ENCODE measurements at places on chromosomes 1 and 21.

GRCh38 chr1:91799159-91799558 is 86.8 kb downstream of the TGFBR3 start:
- no peak for DNase-seq
- no peaks in the 10 kb centered on the region for H3K36me3 ChIP-seq
- H3K4me1 ChIP-seq: peaks cover 43% of the 10 kb centered on the region
- H3K27me3 ChIP-seq: no peaks in the 10 kb centered on the region

DNA sequence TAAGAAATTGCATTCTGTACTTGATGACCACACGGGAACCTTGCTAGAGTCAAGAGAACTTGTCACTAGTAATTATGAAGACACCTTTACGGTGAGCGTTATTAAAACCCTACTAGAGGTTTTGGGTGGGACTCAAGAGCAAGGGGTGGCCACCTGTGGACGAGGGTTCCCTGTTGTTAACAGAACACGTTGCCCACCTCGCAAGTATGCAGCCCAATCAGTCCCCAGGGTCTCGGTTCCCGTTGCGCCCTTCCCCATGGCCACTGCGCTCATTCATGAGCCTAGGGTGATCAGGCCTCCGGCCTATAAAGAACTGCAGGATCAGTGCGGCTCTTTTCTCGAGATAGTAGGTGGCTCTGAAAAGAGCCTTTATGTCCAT is 30.2 kb upstream of the RNF187 start:
- H3K4me3 ChIP-seq: peak overlapping the region; percentile 55
- H3K27me3 ChIP-seq: no peaks in the 10 kb centered on the region
- H3K36me3 ChIP-seq: no peaks in the 10 kb centered on the region
- peak overlapping the region; percentile 49 for H3K27ac ChIP-seq
- no peak for DNase-seq

DNA sequence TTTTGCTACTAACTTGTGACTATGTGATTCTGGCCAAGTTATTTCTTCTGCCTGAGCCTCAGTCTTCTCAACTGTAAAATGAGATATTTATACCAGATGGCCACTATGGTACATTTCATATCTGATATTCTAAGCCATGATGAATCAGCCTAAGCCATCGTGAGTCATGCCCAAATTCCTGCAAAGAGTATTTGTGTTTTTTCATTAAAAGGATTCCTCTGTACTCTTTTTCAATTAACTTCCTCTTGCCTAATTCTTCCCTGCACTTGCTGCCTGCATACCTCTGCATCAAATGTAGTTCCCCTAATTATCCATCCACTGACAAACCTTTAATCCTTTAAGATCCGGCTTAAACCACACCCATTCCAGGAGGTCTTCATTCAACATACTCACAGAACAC is 575.1 kb upstream of the BEND5 start:
- H3K27me3 ChIP-seq: no peaks in the 10 kb centered on the region
- H3K4me1 ChIP-seq: peaks cover 10% of the 10 kb centered on the region
- H3K27ac ChIP-seq: no peak overlapping the region

DNA sequence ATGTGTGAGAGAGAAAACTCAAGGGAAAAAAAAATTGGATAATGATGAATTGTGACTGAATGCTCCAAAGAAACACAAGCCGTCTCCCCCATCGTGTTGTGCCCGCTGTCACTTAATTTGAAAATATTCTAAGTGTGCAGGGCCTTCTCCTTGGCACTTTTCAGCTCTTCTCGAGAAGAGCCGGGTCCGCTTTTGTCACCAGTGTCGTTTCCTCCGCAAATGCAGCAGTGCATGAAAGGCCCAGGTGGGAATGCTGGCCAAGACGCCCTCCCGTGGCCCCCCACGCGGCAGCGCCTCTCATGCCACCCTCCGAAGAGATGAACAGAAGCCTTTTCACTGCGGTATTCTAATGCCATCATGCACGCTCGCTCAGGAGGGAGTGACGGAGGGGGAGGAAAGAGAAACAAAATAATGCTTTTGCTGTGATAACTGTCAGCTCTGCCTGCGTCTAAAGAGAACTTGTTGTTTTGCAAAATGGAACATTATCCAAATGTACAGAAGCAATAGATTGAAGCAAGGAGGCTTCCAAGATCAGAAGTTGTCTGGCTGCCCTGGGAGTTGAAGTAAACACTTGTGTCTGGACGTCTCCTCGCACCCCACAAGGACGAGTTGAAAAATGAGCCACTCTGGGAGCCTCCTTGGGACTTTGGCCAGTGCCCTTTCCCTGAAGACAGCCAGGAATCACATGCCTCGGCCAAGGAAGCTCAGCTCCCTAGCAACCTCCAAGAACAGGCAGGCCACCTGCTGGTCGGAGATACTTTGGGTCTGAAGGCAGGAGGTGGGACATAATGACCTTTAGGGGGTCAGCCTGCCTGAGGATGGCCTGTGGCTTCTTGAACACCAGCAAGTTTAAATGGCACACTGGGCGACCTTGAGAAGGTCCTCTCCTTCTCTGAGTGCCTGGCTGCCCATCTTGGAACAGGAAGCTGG is 166.1 kb upstream of the ZC3H12A start:
- no peaks in the 10 kb centered on the region for H3K36me3 ChIP-seq
- no peaks in the 10 kb centered on the region for H3K4me1 ChIP-seq
- no peak overlapping the region for H3K4me3 ChIP-seq
- DNase-seq: no peak
- peaks cover 90% of the 10 kb centered on the region for H3K27me3 ChIP-seq

DNA sequence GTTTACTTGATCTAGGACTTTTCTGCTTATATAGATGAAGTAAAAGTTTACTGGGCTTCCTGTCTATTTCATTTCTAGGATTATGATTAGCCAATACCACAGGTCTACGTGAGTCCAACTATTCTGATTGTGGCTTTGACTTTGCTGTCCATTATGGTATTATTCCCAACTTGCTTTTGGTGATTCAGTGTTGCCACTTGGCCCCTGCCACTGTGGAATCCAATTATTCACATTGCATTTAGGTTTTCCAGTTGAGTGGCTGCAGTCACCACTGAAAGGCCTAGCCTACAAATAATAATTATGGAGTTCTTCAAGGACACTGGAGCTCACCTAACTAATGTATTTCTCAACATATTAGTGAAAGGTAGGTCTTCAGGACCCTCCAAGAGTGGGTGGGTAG is 574.3 kb upstream of the USP24 start:
- peaks cover 20% of the 10 kb centered on the region for H3K4me1 ChIP-seq
- DNase-seq: no peak
- no peaks in the 10 kb centered on the region for H3K36me3 ChIP-seq
- H3K4me3 ChIP-seq: no peak overlapping the region
- H3K27ac ChIP-seq: no peak overlapping the region
- H3K27me3 ChIP-seq: no peaks in the 10 kb centered on the region

Data from PC-9 (cell line).